ENCODE measurements at places on chromosomes 13 and 19.

DNA sequence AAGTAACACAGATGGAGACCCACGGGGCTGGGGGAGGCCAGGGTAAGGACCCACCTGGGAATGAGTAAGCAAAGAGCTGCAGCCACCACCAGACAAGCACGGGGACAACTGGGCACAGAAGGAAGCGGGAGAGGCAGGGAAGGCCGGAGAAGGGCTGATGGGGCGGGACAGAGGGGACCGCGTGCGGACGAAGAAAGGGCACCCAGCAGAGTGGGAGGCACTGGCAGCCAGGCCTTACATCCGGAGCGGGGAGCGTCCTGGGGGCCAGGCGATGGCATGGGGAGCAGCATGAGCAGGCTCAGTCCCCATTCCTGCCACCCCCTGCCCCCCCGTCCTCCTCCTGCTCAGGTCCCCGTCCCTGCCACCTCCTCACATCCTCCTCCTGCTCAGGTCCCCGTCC lies 3.0 kb downstream of the PROZ start:
- DNase-seq: no peak

DNA sequence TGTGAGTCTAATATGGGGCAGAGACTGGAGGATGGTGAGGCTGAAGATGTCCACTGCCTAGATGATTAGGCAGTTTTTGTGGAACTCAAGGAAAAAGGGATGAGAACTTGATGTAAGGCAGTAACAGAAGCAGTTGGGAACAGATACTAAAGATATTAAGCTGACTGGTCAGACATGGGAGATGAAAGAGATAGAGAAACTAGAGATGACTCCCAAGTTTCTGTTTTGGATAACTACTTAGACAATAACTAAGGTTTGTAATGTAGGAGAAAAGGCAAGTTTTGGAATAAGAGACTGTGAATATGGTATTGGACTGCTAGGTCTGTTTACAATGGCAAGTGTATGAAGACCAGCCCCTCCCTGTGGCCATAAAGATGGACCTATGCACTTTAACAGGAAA lies 43.5 kb upstream of the CLDN10 start:
- DNase-seq: no peak

DNA sequence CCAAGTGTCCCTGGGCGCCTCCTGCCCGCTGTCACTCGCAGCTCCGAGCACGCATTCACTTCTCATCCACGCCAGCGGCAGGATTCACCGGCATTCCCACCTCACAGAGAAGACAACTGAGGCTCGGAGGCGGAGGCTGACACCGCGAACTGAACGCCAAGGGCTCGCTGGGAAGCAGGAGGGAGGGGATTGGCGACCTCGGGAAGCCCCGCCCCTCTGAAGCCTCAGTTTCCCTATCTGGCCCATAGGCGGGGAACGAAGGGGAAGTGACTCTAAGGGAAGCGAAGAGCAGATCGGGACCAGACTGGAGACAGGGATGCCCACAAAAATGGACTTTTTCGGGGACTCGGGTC lies 256 bp downstream of the MICOS13 start:
- no peak for DNase-seq

DNA sequence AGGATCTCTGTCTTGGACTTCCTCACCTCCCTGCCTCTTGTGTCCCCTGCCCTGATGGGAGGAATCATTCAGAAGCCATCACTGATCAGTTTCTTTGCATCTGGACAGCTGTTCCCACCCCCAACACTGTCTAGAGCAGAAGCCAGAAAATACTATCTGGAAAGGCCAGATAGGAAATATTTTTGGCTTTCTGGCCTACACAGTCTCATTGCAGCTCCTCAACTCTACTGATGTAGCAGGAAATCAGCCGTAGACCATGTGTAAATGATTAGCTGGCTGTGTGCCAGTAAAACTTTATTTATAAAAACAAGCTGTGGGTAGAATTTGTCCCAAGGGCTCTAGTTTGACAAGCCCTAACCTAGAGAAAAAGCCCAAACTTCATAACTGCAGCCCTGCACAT lies 5.6 kb downstream of the SIGLEC7 start:
- no peak for DNase-seq

- DNase-seq: peak; percentile 61
These were observed 4.2 kb upstream of the DAND5 start for GRCh38 chr19:12965017-12965811.

DNA sequence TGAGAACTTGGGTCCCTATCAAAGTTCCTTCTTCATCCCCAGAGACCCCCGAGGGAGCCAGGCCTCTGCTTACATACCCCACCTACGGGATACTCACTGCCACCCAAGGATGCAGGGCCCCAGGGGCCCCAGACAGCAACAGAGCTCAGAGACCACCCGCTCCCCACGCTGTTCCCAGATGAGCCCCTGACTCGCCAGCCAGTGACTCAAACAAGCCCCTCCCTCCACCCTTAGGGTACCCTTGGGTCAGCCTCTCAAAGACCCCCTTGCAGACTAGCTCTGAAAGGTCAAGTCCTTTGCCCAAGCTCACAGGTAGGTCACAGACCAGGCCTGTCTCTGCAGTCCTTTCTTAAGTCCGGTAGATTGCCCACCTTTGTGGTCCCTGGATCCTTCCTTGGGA lies 45.7 kb downstream of the CD320 start:
- no peak for DNase-seq

GRCh38 chr13:94177041-94177440 lies 302.4 kb downstream of the DCT start:
- no peak for DNase-seq

- no peak for DNase-seq
These were observed 5.4 kb downstream of the SERTAD1 start for GRCh38 chr19:40420451-40420765.

DNA sequence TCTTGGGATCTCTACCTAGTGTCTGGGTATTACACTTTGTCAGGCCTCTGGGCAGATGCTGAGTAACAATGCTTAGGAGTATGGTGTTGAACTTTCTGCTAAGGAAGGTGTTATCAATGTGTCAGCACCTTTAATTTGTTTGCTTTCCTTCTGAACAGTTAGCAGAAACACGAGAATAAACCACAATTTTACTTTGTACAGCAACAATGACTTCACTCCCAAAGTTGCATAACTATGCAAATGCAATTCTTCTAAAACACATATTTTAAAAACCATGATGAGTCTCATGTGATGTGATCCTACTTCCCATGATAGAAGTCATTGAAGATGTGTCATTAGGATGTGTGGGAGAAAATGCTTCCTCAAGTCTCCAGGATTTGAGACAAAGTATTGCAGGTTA lies 155.0 kb downstream of the POSTN start:
- DNase-seq: no peak

DNA sequence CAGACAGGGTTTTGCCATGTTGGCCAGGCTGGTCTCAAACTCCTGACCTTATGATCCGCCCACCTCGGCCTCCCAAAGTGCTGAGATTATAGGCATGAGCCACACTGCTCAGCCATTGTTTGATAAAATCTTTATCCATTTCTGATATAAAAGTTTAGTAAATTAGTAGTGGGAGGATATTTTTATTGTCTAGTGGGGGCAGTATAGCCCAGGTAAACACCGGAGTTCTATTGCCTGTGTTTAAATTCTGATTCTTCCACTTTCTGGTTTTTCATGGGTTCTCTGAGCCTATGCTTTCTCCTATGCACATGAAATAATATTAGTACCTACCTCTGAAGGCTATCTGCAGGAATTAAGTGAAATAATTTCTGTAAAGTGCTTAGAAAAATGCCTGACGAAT lies 20.1 kb upstream of the ARHGEF18 start:
- DNase-seq: no peak

DNA sequence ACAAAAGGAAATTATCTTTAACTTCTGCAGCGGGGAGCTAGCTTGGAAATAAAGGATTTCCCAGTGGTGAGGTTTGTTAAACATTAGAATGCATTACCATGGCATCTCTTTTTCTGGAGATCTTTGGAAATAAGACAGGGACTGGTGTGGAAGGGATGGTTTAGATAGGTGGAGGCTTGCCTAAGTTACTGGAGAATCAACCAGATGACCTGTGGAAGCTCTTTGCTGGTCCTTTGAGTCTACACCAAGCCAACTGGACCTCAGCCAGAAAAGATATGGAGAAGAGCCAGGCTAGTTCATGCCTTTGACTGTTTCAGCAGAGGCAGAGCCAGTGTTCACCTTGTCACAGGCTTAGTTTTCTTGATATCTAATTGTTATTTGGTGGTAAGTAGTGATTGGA lies 134.7 kb downstream of the KCNRG start:
- DNase-seq: no peak

DNA sequence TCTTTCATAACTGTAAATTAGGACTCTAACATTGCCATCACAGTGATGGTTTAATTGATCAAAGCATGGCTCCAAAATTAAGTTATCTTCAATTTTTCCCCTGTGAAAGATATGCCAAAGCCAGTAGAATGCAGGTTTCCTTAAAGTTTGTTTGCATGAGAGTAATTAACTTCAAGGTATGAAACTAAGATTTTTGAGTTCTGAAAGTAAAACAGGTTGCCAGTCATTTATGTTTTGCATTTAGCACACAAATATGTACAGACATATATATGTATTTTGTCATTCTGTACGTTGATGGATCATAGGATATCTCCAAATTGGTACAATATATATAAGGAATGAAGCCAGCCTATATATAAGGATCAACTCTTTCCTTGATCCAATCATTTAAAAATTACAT lies 23.6 kb upstream of the NDFIP2 start:
- no peak for DNase-seq

DNA sequence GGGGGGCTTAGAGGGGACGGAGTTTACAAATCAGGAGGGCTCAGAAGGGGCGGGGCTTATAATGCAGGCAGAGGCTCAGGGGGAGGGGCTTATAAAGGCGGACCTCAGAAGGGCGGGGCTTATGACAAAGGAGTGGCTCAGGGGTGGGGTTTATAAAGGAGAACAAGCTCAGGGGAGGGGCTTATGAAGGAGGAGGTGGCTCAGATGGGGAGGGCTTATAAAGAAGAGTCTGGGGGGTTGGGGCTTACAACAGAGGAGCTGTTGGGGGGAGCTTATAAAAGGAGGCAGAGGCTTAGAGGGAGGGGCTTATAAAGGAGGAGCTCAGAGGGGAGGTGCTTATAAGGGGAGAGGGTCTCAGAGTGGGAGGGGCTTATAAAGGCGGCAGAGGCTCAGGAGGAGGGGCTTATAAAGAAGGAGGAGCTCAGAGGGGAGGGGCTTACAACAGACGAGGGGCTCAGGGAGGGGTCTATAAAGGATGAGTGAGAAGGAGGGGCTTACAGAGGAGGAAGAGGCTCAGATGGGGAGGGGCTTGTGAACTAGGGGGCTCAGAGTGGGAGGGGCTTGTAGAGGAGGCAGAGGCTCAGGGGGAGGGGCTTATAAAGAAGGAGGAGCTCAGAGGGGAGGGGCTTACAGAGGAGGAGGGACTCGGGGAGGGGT lies 1.0 kb downstream of the SMIM24 start:
- peak; percentile 11 for DNase-seq

DNA sequence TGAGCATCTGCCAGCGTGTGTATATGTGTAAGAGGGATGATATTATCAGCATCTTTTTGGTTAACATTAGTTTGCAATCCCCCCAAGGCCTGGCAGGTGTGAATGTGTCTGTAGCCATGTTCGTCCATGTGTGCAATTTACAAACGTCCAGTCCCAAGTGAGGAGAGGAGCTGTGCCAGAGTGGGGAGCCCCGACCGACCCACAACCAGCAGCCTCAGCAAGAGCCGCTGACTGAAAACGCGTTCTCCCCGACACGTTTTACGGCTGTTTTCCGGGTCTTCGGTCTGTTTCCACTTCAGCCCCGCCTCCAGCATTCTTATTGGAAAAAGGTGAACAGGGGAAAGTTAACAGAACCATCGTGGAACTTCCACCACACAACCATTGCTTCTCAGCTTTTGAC lies 119.1 kb upstream of the SOX1 start:
- no peak for DNase-seq

DNA sequence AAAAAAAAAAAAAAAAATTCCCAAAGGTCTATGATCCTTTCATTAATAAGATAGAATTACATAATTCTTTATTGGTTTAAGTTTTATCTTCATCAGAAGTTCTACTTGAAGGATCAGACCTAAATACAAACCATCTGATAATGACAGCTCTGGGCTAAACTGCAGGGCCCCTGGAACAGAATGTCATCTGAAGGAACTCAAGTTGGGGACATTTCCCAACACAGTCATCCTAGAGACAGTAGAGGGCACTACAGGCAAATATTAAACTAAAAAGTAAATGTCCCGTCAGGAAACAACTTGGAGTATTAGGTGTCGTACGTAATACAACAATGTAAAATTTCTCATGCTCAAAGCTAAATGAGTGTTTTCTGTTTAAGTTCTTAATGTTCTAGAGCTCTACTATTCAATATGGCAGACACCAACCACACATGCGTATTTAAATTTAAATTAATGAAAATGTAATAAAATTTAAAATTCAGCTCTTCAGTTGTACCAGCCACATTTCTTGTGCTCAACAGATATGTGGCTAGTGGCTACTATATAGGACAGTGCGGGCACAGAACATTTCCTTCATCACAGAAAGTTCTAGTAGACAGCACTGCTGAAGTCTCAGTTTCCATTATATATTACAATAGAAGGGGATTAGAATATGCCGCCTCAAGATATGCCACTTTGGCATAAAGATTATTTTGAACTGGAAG lies 21.8 kb upstream of the NAXD start:
- DNase-seq: no peak

GRCh38 chr19:2051773-2052704 lies 995 bp upstream of the MKNK2 start:
- DNase-seq: no peak

GRCh38 chr19:8592231-8593009 lies 15.2 kb upstream of the MYO1F start:
- DNase-seq: peak; percentile 87

- no peak for DNase-seq
These were observed 97.1 kb downstream of the SIPA1L3 start for GRCh38 chr19:38004186-38004520.

DNA sequence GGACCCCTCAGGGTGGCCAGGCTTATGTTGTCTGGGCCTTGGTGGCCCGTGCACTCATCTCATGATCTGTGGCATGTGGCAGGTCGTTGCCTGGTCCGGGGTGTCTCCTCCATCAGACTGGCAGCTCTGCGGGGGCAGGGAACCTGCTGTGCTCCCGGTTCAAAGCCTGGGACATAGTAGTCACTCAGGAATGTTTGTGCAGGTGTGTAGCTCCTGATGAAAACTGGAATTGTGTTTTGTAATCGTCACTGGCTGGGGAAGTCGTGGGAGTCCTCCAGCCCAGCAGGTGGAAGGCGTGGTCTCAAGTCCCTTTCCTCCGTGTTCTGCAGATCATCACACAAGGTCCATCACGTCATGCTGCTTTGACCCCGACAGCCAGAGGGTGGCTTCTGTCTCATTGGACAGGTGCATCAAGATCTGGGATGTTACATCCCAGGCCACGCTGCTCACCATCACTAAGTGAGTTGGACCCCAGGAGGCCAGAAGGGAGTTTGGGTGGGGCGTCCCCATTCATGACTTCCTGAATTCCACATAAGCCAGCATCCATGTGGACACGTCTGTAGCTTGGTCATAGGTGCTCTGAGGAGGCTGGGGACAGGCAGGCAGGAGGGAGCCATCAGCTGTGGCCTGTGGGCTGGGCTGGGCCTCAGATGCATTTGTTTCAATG lies 19.1 kb downstream of the WDR88 start:
- DNase-seq: no peak

DNA sequence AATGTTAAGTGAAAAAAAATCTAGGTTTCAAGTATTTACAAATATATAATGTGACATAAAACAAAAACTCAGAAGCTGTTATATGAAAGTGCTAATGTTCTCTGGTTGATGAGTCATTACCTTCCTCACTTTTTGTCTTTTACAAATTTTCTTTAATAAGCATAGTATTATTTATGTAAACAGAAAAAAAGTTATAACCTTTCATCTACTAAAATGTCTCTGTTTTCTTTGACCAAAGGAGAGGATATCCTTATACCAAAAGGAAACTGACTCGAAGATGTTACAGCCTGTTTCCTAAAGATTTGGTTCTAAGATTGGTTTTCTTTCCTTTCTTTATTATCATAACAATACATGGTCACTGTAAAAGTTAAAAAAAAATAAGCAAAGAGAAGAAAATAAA lies 38.0 kb downstream of the RCBTB2 start:
- DNase-seq: no peak
